Kidney epithelial cell (primary cell): ENCODE measurements at places on chromosomes 12 and 14.

DNA sequence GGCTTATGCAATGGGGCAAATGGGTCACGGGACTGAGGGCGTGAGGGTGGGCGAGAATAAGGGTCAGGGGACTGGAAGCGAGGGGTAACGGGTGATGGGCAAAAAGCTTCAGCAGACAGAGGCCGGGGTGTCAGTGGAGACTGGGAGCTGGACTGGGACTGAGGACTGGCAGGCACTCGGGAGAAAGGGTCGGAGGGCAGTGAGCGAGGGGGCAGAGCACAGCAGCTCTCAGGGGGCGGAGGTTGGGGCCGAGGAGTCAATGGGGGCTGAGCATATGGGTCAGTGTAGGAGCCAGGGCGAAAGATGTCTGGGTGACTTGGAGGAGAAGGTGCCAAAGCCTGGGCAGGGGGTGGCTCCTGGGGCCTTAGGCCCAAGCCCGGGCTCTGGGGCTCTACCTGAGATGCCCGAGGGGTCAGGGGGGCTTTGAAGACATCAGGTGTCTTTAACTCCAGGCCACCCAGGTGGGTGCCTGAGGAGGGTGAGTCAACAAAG, 20.2 kb downstream of the KMT2D start:
- no peak for DNase-seq

DNA sequence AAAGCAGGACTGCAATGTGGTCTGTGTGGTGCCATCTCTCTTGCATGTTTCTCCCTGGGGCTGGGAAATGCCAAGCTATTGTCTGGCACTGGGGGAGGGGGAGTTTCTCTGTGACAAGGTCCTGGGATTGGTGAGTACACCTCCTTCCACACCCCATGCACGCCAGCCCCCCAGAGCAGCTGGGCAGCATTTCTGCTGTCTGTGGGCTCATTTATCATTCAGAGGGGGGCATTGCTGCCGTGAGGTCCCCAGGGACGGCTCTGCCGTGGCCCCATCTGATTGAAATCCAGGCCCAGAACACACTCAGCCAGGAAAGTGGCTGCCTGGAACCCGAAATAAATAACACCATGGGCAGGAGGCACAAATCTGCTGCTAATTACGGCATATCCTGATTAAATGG, 12.6 kb upstream of the FAM222A start:
- DNase-seq: no peak

DNA sequence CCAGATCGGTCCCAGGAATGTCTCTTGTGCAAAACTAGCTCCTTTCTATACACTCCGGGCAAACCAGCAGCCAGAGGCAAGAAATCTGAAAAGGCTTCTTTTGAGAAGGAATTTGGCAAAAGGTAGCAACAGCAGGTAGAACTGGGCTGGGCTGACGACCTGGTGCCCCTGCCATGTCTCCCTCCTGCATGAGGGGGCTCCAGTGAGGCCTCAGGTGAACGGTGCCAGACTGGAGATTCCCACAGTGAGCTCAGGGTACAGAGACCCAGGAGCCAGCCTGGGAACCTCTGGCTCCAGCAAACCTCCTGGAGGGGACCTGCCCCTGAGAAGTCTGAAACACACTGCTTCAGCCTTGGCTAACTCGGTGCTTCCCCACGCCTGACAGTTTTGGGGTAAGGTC, 10.8 kb downstream of the ITPK1 start:
- DNase-seq: no peak

GRCh38 chr12:46187023-46187422, 81.8 kb downstream of the SLC38A1 start:
- no peak for DNase-seq

DNA sequence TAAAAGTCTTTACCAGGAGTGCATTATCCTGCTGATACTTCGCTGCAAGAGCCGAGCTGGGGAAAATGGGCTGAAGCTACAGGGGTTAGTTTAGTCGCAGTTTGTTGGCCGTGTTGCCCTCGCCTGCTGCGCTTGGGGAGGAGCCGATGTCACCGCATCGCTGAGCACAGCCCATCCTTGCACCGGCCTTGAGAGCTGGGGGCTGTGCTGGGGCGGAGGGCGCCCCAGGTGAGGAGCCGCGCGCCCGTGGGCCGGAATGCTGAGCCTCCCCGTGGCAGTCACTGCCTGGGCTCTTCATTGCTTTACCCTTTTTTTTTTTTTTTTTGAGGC, 50.0 kb downstream of the ADGRD1 start:
- DNase-seq: no peak
